ENCODE measurements at places on chromosomes 1 and 21.

DNA sequence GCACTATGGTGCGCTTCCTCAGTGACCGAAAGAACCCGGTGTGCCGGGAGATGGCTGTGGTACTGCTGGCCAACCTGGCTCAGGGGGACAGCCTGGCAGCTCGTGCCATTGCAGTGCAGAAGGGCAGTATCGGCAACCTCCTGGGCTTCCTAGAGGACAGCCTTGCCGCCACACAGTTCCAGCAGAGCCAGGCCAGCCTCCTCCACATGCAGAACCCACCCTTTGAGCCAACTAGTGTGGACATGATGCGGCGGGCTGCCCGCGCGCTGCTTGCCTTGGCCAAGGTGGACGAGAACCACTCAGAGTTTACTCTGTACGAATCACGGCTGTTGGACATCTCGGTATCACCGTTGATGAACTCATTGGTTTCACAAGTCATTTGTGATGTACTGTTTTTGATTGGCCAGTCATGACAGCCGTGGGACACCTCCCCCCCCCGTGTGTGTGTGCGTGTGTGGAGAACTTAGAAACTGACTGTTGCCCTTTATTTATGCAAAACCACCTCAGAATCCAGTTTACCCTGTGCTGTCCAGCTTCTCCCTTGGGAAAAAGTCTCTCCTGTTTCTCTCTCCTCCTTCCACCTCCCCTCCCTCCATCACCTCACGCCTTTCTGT, 7.3 kb upstream of the PIGV start:
- no peak for DNase-seq

DNA sequence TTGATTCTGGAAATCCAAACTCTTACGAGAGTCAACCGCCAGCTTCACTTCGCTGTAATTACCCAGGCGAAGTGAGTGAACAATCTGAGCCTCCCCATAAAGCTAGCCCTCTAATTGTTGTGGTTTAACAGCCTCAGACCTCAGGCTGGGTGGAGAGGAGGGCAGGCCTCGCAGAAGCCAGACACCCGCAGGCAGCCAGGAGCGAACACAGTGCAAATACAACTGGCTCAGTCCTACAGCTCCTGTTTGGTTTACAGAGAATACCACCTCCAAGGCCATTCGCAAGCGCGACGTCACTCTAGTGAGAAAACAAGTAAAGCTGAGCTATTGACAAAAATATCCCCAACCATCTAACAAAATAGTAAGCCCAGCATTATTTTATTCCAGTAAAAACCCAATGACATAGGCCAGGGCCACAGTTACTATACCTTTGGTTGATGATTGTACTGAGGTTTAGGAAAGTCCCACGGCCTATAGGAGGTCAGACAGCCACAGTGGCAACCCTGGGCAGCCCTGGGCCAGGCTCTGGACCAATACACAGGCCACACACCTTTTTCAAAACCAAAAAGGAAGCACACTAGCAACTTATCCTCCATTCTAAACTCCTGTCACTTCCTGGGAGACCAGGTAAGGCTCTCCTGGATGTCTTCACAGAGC, 163.3 kb downstream of the ETS2 start:
- no peak for DNase-seq

GRCh38 chr1:66245691-66246090, 288.3 kb upstream of the SGIP1 start:
- no peak for DNase-seq

DNA sequence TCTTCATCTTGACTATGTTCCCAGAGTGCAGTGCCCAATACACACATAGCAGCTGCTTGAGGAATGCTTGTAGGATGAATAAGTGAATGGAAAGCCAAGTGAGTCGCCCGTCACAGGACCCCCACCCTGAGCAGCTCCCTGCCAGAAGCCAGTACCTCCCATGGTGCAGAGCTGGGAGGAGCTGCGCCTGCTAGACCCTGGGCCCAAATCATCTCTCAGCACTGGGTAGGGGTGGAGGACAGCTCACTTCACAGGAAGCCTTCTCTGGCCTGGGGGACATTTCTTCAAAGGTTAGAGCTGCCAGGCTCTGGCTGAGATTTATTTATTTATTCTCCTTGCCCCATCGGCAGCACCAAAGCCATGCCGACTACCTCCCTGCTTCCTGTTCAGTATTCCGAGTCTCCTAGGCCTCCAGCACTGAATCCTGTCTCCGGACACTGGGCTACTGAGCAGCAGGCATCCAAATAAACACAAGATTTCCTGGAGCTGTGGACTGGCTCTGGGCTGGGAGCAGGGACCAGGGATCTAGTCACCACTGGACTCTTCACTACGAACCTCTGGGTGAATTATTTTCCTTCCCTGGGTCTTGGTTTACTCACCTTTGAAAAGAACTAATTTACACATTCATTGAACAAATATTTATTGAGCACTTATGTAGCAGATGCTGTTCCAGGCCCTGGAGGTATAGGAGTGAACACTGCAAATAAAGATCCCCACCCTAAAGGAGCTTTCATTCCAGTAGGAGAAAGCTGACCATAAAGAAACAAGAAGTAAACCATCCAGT, 187.7 kb downstream of the TRABD2B start:
- no peak for DNase-seq

- no peak for DNase-seq
Observed at GRCh38 chr21:21147374-21147745, 149.2 kb downstream of the NCAM2 start.

DNA sequence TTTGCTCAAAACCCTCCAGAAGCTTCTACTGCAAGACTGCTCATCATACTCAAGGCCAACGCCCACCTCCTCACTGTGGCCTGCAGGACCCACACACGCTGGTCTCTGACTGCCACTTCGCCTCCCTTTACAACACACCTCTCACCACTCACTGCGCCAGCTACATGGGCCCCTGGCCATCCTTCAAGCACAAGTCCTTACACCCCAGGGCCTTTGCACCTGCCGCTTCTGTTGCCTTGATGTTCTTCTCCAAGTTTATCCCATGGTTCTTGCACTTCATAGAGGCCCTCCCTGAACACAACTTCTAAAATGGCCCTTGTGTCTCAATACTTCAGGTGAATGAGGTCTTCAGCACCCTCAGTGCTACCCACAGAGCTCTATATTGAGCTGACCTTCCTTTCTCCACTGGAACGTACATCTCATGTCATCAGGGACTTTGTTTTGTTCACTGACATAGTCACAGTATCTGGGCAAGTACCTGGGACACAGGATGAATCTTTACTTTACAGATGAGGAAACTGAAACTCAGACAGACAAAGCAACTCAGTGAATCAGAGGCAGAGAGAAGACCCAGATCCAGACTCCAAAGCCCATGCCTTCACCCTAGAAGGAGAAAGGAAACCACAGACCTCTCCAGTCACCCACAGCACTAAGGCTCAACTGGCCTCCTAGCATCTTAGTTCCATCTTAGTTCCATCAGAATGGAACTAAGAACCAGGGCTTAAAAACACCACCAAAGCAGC, 34.7 kb upstream of the CLSTN1 start:
- DNase-seq: no peak

- DNase-seq: no peak
Observed at GRCh38 chr1:56168176-56168575, 411.2 kb downstream of the PLPP3 start.

- DNase-seq: no peak
Observed at GRCh38 chr1:200518524-200518923, 102.0 kb downstream of the KIF14 start.

DNA sequence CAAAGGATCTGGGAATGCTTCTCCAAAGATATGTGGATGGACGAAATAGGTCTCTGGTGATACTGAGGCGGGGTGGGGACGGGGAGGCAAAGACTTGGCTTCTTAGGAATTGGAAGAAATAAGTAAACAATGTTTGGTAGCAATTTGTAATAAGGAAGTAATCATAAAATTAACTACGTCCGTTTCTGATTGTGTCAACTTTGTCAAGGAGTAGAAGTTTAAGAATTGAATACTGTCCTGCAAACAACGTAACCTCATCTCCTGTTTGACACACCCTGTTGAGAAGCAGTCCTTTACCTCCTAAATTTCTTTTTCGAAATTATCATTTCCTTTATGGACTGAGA, 471 bp downstream of the POLR3C start:
- no peak for DNase-seq

- no peak for DNase-seq
Observed at GRCh38 chr21:27734146-27734545, 767.3 kb upstream of the ADAMTS5 start.

GRCh38 chr1:204760350-204760749, 74.8 kb upstream of the LRRN2 start:
- DNase-seq: no peak

GRCh38 chr1:91402023-91402422, 2.6 kb downstream of the HFM1 start:
- DNase-seq: no peak

DNA sequence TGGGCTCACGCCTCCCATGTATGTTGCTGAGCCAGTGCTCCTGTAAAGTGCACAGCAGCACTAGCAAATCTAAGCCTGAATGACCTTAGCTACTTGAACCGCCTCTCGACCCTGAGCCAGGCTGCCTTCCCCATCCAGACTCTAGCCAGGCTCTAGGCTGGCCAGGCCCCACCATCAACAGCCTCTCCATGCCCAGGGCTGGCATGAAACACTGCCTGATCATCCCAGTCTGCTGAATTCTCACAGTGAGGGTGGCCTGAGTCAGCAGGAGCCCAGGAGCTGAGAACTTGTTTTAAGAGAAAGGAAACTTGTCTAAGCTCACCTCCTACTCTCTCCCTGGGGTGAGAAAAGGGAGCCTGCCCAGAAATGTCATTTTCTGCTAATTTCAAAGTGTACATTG, 733.3 kb downstream of the PTPRU start:
- no peak for DNase-seq

DNA sequence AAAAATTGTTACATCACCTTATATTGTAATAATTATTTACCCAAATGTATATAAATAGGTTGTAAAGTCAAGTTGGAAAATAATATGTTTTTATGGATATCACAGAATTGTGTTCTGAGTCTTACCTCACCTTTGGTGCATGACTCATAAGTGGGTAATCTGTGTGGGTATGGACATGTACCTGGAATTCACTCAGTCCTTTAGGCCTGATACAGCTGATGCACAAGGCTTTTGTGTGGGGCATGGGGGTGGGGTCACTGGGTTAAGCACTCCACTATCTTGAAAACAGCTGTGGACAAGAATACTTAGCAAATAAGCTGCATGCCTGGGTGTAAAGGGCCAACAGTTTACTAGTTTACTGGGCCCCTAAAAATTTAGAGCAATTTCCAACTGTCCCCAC, 34.4 kb downstream of the INKA2 start:
- no peak for DNase-seq

DNA sequence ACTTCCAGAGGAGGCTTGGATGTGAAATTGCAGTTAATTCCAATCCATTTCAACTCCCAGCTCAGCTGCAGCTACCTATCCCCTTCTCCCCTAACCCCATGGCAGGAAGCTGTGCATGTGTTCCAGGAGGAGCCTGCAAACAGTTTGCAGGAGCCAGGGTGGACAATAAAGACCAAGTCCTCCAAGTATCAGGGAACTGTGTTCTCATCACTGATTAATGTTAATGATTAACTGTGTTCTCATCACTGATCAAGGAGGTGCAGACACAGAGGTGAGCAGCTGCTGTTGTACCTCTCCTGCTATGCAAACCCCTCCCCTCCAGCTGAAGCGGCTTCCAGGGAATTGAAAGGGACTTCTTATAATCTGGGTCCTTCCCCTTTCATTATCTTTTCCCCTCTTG, 19.2 kb downstream of the CLDN19 start:
- no peak for DNase-seq

DNA sequence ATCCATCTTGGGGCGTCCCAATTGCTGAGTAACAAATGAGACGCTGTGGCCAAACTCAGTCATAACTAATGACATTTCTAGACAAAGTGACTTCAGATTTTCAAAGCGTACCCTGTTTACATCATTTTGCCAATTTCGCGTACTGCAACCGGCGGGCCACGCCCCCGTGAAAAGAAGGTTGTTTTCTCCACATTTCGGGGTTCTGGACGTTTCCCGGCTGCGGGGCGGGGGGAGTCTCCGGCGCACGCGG, 282 bp upstream of the SOD1 start:
- no peak for DNase-seq

Measured in heart left ventricle (tissue), 16 donors.